ENCODE measurements at places on chromosomes 6 and 20. TPM values are rescaled to one million over a fixed set of nuclear protein-coding genes. Genes with fewer than 3 reads are reported as not detected.

GRCh38 chr6:28235912-28236452 is 10.9 kb downstream of the ZSCAN9 start:
- no peak overlapping the region for H3K27ac ChIP-seq
- DNase-seq: no peak
- peaks cover 3% of the 10 kb centered on the region for H3K27me3 ChIP-seq
- H3K36me3 ChIP-seq: peaks cover 15% of the 10 kb centered on the region
- H3K4me3 ChIP-seq: peak overlapping the region; percentile 46

GRCh38 chr6:5878792-5879191 is 127.9 kb downstream of the NRN1 start:
- H3K27me3 ChIP-seq: peaks cover 2% of the 10 kb centered on the region
- peaks cover 5% of the 10 kb centered on the region for H3K36me3 ChIP-seq
- H3K4me3 ChIP-seq: no peak overlapping the region
- DNase-seq: no peak
- no peak overlapping the region for H3K27ac ChIP-seq
- H3K4me1 ChIP-seq: no peaks in the 10 kb centered on the region

The MAP3K5 gene
- 0.66 TPM for total RNA-seq

The CCN6 gene
- total RNA-seq: not detected

The ZNF334 gene
- total RNA-seq: 32.9 TPM

- no peaks in the 10 kb centered on the region for H3K36me3 ChIP-seq
- H3K4me3 ChIP-seq: no peak overlapping the region
- no peak overlapping the region for H3K27ac ChIP-seq
- DNase-seq: no peak
Measured at GRCh38 chr6:95364016-95364604, 213.2 kb upstream of the MANEA start.

GRCh38 chr6:32430179-32430578 is 9.5 kb upstream of the HLA-DRA start:
- DNase-seq: no peak
- H3K27me3 ChIP-seq: no peaks in the 10 kb centered on the region
- H3K4me3 ChIP-seq: no peak overlapping the region
- H3K36me3 ChIP-seq: no peaks in the 10 kb centered on the region
- no peaks in the 10 kb centered on the region for H3K4me1 ChIP-seq

DNA sequence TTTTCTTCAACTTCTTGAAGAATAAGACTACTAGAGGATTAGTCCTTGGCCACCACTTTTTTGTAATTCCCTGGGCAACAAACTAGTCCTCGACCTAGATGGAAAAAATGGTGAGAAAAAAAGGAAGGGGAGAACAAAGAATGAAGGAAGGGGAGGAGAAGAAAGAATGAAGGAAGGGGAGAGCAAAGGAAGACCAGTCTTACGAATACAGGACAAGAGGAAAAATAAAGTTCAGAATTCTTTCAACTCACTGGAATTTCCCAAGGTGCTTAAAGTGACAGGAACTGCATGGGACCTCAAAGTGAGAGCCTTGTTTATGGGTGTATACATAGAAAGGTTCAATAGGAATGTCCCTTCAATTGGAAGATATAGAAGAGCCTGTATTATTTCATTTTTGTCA is 509.3 kb upstream of the JARID2 start:
- H3K36me3 ChIP-seq: peaks cover 4% of the 10 kb centered on the region
- DNase-seq: no peak
- H3K27me3 ChIP-seq: no peaks in the 10 kb centered on the region
- peaks cover 8% of the 10 kb centered on the region for H3K4me1 ChIP-seq
- H3K27ac ChIP-seq: no peak overlapping the region
- H3K4me3 ChIP-seq: no peak overlapping the region

DNA sequence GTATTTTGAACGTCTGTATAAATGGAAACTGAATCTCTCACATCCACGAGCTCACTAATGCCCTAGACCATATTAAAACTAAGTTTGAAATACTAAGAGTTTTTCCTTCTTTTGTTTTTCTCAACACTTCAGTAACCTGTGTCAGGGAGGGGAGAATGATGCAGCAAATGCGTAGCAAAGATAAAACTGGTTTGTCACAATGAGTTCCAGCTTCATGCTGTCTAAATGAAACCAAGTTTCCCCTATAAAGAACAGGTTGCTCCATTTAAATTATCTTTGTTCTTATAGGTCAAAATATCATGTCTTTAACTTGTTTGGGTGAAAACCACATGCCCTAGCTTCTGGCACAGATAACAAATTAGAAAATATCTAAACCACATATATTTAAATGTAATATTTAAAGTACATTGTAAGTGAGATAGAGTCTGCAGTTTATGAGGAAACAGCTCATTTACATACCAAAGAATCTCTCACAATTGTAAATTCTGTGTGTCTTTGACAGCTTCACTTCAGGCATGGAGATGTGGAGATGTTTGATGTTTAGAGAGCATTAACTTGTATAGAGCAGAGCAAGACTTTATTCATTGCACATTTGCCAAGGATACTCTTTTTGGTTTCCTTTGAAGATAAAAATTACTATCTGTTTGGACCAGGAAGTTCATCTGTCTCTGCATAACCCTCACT is 7.3 kb downstream of the TRDN start:
- H3K27ac ChIP-seq: no peak overlapping the region
- no peaks in the 10 kb centered on the region for H3K4me1 ChIP-seq

The BNIP5 gene
- total RNA-seq: not detected

- H3K4me1 ChIP-seq: no peaks in the 10 kb centered on the region
- DNase-seq: no peak
Measured at GRCh38 chr6:140817176-140817575, 1315.5 kb upstream of the GJE1 start.

- H3K4me1 ChIP-seq: no peaks in the 10 kb centered on the region
- no peaks in the 10 kb centered on the region for H3K36me3 ChIP-seq
- no peak overlapping the region for H3K4me3 ChIP-seq
- H3K27me3 ChIP-seq: no peaks in the 10 kb centered on the region
Measured at GRCh38 chr6:22214314-22214713, 82.5 kb downstream of the PRL start.

The OR2J3 gene
- total RNA-seq: not detected

DNA sequence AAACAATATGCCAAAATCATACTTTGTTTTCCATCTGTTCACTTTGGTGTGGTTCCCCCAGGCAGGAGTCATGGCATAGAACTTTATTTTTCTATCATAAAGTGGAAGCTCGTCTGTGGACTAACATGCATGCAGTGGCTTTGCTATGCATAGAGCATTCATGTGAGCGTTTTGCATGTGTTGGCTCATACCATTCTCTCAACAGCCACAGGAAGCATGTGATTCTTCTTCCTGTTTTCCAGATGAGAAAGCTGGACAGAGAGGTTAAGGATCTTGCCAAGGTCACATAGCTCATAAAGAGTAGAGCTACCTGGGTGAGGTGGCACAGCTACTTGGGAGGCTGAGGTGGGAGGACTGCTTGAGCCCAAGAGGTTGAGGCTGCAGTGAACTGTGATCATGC is 123.4 kb upstream of the HDGFL1 start:
- H3K27ac ChIP-seq: no peak overlapping the region
- DNase-seq: no peak
- H3K4me1 ChIP-seq: peaks cover 20% of the 10 kb centered on the region
- H3K4me3 ChIP-seq: no peak overlapping the region

DNA sequence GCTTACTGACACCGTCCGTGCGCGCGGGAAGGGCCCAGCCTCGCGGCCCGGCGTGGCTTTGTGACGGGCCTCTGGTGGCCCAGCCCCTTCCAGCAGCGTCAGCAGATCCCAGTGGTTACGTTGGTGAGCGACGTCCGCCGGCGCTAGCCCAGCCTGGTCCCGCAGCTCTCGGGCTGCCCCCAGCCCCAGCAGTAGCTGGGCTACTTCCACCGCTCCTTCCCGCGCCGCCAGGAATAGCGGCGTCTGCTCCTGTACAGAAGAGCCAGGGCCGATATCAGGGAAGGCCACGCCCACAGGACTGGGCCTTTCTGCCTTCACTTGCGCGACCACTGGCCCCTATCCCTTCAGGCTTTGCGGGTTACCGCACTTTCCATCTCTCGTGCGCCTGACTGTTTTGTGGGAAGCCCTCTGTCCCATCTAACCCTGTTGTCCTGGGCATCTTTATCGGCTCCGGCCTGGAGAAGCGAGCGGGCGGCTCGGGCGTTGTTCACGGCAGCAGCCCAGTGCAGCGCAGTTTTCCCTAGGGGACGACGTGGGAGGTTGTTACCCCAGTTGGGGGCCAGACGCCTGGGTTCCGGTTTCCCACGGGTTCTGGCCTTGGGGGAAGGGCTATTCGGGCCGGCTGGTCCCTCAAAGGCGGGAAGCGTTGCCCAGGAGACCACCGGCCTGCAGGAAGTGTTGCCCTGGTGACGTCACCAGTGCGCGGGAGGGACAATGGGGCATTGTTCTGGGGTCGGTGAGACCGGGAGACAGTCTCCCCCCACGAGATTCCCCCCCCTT is 3.6 kb upstream of the GPSM3 start:
- H3K27me3 ChIP-seq: peaks cover 8% of the 10 kb centered on the region
- no peaks in the 10 kb centered on the region for H3K36me3 ChIP-seq
- peak overlapping the region; percentile 100 for H3K27ac ChIP-seq
- peak; percentile 90 for DNase-seq
- peaks cover 9% of the 10 kb centered on the region for H3K4me1 ChIP-seq
- peak overlapping the region; percentile 91 for H3K4me3 ChIP-seq

GRCh38 chr6:25628471-25629197 is 23.4 kb upstream of the SCGN start:
- H3K27me3 ChIP-seq: peaks cover 4% of the 10 kb centered on the region
- H3K4me1 ChIP-seq: peaks cover 43% of the 10 kb centered on the region
- H3K4me3 ChIP-seq: peak overlapping the region; percentile 70

The GPX5 gene
- total RNA-seq: not detected

The LY6G6D gene
- total RNA-seq: not detected

The RNF39 gene
- not detected for total RNA-seq

The LTA gene
- total RNA-seq: not detected

- no peak overlapping the region for H3K27ac ChIP-seq
- no peaks in the 10 kb centered on the region for H3K4me1 ChIP-seq
- H3K4me3 ChIP-seq: no peak overlapping the region
- no peaks in the 10 kb centered on the region for H3K36me3 ChIP-seq
Measured at GRCh38 chr6:48986845-48987244, 476.2 kb downstream of the MMUT start.

DNA sequence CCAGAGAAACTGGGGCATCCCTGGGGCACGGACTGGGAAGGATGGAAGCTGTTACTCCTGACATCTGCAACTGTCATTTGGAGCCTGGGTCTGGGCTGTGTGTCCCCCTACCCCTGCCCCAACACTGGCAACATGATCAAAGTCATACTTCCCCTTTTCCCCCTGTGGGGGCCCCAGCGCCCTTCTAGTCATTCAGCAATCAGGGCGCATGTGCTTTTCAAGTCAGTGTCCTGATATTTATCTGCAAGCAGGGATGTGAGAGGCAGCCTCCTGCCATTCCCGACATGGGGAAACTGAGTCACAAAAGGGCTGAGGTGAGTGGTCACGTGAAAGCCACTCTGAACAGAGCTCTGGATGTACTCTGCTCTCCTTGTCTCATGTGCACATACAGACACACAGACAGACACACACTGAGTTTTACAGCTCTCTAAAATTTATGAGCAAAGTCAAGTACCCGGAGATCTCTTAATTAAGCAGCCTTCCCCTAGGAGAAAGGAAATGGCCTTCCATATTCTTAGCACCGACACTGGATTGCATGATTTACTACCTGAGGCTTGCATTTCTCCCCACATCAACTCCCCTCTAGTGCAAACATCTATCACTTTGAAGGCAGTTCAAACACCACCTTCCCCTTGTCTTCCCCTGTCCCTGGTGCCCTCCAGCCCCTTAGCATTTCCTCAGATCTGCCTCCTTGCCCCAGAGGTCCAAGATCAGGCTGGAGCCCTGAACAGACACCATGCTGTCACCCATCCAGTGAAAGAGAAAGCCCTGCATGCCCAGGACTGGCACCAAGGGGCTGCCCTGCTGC is 170.7 kb downstream of the CDC5L start:
- DNase-seq: no peak
- H3K27ac ChIP-seq: no peak overlapping the region
- H3K27me3 ChIP-seq: no peaks in the 10 kb centered on the region
- H3K36me3 ChIP-seq: no peaks in the 10 kb centered on the region
- H3K4me1 ChIP-seq: peaks cover 3% of the 10 kb centered on the region

The CST1 gene
- total RNA-seq: not detected

The ZC2HC1B gene
- not detected for total RNA-seq

GRCh38 chr6:166958926-166959861 is 2.8 kb upstream of the RNASET2 start:
- no peak for DNase-seq
- H3K4me3 ChIP-seq: no peak overlapping the region
- H3K27me3 ChIP-seq: peaks cover 12% of the 10 kb centered on the region
- no peak overlapping the region for H3K27ac ChIP-seq

DNA sequence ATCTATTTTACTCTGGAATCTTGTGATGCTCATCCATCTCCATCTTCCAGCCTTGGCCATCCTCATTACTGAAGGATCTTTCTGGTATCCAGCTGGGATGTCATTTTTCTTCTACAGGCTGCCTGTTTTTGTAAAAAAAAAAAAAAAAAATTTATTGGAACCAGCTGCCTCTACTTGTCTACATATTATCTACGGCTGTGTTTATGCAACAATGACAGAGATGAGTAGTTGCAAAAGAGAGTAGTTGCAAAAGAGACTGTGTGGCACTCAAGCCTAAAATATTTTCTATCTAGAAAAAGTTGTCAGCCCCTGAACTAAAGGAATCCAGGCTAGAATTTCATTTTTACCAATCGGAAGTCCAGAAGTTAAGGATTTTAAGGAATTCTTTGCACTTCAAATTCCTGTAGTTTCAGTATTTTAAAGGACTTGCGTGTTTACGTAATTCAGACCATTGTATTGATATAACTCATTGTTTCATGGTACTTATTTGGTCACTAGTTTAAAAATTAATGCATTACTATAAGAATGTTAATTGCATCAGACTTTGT is 38.6 kb upstream of the PLCG1 start:
- H3K27me3 ChIP-seq: no peaks in the 10 kb centered on the region
- no peak overlapping the region for H3K27ac ChIP-seq
- H3K4me1 ChIP-seq: no peaks in the 10 kb centered on the region
- no peak overlapping the region for H3K4me3 ChIP-seq
- no peaks in the 10 kb centered on the region for H3K36me3 ChIP-seq

The RSPH9 gene
- 0.22 TPM for total RNA-seq

The OSBPL2 gene
- 42.6 TPM for total RNA-seq

- peaks cover 13% of the 10 kb centered on the region for H3K4me1 ChIP-seq
- DNase-seq: no peak
- H3K36me3 ChIP-seq: no peaks in the 10 kb centered on the region
- H3K27me3 ChIP-seq: no peaks in the 10 kb centered on the region
- H3K27ac ChIP-seq: no peak overlapping the region
- no peak overlapping the region for H3K4me3 ChIP-seq
Measured at GRCh38 chr6:139931747-139932146, 557.3 kb upstream of the CITED2 start.

All from glutamatergic neuron (in vitro differentiated cells).